ENCODE measurements at places on chromosomes 7 and 10. TPM values are rescaled to one million over a fixed set of nuclear protein-coding genes. Genes with fewer than 3 reads are reported as not detected.

Gene GFRA1
- total RNA-seq, result 26.5 TPM

Gene EXOC6
- 8.0 TPM for total RNA-seq

Gene PIP
- total RNA-seq, result not detected

- no peaks in the 10 kb centered on the region for H3K4me1 ChIP-seq
- H3K36me3 ChIP-seq, result no peaks in the 10 kb centered on the region
- no peak overlapping the region for H3K4me3 ChIP-seq
These were observed 30.4 kb upstream of the DDC start for GRCh38 chr7:50595491-50596102.

- no peak for DNase-seq
- no peaks in the 10 kb centered on the region for H3K36me3 ChIP-seq
- no peak overlapping the region for H3K27ac ChIP-seq
- no peaks in the 10 kb centered on the region for H3K27me3 ChIP-seq
- H3K4me1 ChIP-seq, result no peaks in the 10 kb centered on the region
These were observed 143.7 kb downstream of the PTPN20 start for GRCh38 chr10:47054974-47055373.

DNA sequence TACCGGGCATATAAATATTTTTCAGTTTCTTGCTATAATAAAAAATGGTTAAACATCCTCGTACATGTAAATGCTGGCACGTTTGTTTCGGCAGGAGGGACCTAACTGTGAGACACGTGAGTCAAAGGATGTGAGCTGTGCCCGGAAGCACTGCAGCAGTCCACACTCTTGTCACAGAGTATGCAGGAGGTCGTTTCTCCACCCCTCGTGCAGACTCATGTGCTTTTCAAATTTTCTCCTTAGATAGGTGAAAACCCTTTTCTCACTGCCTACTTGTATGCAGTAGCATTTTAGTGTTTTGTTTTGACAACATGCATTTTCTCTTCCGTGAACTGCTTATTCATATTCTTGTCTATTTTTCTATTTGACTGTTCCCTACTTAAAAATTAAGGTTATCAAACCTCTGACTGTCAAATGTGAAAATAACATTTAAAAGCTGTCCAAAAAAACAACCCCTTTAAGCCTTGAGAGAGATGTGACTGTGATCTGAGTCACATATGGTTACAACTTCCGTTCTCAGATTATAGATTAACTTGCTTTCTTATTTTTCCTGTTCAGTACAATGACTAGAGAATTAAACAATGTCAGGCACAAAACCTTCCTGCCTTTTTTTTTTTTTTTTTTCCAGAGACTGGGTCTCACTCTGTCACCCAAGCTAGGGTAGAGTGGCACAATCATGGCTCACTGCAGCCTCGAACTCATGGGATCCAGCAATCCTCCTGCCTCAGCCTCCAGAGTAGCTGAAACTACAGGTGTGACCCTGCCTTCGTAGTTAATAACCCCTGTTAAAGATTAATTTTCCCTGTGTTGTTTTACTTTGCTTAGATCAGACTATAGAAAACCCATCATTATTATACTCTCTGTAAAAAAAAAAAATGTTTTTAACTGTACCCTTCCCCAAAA lies 45.1 kb downstream of the DPY19L1 start:
- no peak overlapping the region for H3K4me3 ChIP-seq
- no peaks in the 10 kb centered on the region for H3K4me1 ChIP-seq
- no peaks in the 10 kb centered on the region for H3K27me3 ChIP-seq
- no peak for DNase-seq

DNA sequence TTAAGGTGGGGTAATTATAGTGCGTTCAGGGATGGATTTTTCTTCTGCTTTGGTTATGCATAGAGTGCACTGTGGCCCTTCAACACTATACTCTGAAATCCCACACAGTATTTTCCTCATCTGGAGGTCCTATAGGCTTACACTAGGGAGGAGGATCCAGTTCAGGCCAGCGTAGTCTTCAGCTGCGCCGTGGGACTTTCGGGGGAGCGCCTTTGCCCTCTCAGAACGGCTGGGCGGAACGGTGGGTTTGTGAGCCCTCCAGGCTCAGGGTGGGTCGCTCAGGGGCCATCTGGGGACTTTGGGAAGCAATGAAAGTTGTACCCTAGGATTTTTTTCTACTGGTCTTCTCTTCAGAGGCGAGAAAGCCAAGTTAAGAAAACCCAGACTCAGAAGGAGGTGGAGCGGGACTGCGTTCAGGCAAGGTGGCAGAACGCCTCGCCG lies 652 bp upstream of the VPS26A start:
- peak overlapping the region; percentile 69 for H3K4me3 ChIP-seq
- no peaks in the 10 kb centered on the region for H3K27me3 ChIP-seq
- DNase-seq, result peak; percentile 68
- no peaks in the 10 kb centered on the region for H3K4me1 ChIP-seq
- H3K27ac ChIP-seq, result peak overlapping the region; percentile 50

- no peak for DNase-seq
- no peaks in the 10 kb centered on the region for H3K36me3 ChIP-seq
- no peak overlapping the region for H3K27ac ChIP-seq
- no peaks in the 10 kb centered on the region for H3K27me3 ChIP-seq
- H3K4me1 ChIP-seq, result peaks cover 18% of the 10 kb centered on the region
- no peak overlapping the region for H3K4me3 ChIP-seq
These were observed 373.6 kb downstream of the CDC14C start for GRCh38 chr7:49297958-49298357.

- no peak overlapping the region for H3K27ac ChIP-seq
- no peaks in the 10 kb centered on the region for H3K27me3 ChIP-seq
- no peak for DNase-seq
- H3K4me1 ChIP-seq, result no peaks in the 10 kb centered on the region
- no peak overlapping the region for H3K4me3 ChIP-seq
- peaks cover 13% of the 10 kb centered on the region for H3K36me3 ChIP-seq
These were observed 41.5 kb upstream of the DGKI start for GRCh38 chr7:137888241-137888640.

GRCh38 chr7:26865094-26865388 lies 651 bp upstream of the SKAP2 start:
- H3K4me1 ChIP-seq, result peaks cover 15% of the 10 kb centered on the region
- no peak for DNase-seq
- H3K27me3 ChIP-seq, result no peaks in the 10 kb centered on the region
- no peaks in the 10 kb centered on the region for H3K36me3 ChIP-seq
- peak overlapping the region; percentile 81 for H3K4me3 ChIP-seq
